Esophagus squamous epithelium (tissue), 5 donors: ENCODE measurements at places on chromosomes 11 and 22. TPM values are rescaled to one million over a fixed set of nuclear protein-coding genes. Genes with fewer than 3 reads are reported as not detected.

DNA sequence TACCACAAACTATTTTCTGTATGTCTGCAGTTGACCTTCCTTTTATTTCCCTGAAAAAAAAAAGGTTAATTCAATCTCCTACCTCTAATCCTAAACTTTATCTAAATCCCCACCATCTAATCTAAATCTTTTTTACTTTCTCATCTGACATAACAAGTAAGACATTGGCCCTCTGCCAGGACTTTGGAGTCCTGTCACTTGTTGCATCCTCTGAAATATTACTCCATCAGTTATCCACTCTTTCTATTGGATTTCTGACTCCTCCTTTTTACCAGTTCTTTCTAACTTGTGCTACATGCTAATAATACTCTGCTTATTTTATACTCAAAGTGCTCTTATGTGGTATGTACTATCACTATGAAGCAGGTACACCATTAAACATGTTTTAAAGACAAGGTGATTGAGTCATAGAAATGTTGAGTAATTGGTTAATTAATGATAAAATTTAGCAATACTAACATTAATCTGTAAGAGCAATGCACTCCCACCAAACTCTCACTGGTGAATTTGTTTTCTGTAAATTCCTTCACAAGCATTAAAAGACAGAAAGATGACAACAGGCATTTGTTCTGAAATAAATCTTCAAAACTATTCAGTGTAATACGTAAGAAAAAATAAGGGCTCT is 914.2 kb upstream of the RAG2 start:
- H3K27ac ChIP-seq: no peak overlapping the region
- H3K4me1 ChIP-seq: no peaks in the 10 kb centered on the region
- DNase-seq: no peak

DNA sequence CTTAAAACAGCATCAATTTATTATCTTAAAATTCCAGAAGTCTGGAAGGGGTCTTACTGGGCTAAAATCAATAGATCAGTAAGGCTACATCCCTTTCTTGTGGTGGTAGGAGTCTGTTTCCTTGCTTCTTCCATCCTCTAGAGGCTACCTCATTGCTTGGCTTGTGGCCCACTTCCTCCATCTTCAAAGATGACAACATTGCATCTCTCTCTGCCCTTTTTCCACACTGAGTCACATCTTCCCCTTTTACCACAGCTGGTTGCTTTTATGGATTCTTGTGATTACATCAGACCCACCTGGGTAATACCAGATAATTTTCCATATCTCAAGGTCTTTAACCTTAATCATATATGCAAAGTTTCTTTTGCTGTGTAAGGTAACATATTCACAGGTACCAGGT is 60.9 kb downstream of the GRIA4 start:
- DNase-seq: no peak
- no peak overlapping the region for H3K27ac ChIP-seq
- H3K36me3 ChIP-seq: no peaks in the 10 kb centered on the region
- no peaks in the 10 kb centered on the region for H3K27me3 ChIP-seq
- no peaks in the 10 kb centered on the region for H3K4me1 ChIP-seq
- H3K4me3 ChIP-seq: no peak overlapping the region

DNA sequence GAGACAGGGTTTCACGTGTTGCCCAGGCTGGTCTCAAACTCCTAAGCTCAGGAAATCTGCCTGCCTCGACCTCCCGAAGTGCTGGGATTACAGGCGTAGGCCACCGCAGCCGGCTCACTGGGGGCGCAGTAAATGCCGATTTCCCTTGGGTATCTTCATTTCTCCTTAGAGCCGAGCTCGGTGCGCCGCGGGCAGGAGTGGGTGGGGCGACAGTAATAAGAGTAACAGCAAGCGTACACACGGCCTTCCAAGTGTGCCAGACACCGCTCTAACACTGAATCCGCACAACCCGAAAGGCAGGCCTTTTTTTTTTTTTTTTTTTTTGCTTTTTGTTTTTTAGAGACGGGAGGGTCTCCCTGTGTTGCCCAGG is 500 bp upstream of the ADSL start:
- H3K27me3 ChIP-seq: no peaks in the 10 kb centered on the region
- peak overlapping the region; percentile 73 for H3K4me3 ChIP-seq
- H3K4me1 ChIP-seq: peaks cover 20% of the 10 kb centered on the region
- no peak for DNase-seq
- peak overlapping the region; percentile 92 for H3K27ac ChIP-seq

DNA sequence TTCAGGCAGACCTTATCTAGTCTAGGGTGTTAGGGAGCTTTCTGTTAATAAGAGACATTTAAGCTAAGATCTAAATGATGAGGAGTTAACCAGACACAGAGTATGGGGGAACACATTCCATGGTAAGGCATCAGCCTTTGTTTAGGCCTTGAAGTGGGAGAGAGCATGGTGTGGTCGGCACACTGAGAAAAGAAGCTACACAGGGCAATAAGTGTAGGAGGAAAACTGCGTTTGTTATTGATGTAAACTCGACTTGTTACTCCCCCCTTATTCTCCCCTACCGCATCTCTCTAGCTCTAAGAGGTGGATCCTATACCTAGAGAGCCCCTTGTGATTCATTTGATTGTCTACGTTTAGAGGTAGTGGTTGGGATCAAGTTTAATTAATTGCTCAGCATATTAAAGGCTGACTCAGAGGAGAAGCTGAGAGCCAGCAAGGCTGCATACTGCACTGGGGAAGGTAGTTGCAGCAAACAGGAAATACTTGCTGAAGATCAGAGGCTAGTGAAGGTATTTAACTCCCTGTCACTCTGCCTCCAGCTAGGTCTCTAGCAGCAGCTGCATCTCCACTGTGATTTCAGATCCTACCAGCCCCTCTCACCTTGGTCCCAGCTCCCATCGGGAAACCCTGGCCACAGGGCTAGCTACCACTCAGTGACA is 86.8 kb upstream of the TEAD1 start:
- no peaks in the 10 kb centered on the region for H3K4me1 ChIP-seq
- no peak overlapping the region for H3K27ac ChIP-seq
- H3K27me3 ChIP-seq: no peaks in the 10 kb centered on the region

- peaks cover 17% of the 10 kb centered on the region for H3K36me3 ChIP-seq
- DNase-seq: no peak
- H3K4me1 ChIP-seq: no peaks in the 10 kb centered on the region
- no peak overlapping the region for H3K4me3 ChIP-seq
- H3K27me3 ChIP-seq: no peaks in the 10 kb centered on the region
These were observed 61.3 kb downstream of the PRMT3 start for GRCh38 chr11:20448834-20449233.

The RIMBP3C gene
- total RNA-seq: not detected

DNA sequence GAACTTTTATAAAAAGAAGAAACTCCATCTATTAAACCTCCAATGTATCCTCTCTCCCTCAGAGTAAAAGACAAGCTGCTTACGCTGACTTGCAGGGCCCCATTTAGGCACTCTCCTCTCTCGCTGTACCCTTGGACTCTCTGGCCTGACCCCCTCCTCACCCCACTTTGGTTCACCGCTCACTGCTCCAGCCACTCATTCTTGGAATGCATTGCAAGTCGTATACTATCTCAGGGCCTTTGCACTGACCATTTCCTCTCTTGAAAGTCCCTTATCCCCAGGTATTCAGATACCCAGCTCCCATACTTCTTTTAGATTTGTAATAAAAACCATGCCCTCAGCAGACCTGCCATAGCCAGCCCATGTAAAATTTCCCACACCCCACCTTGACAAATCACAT is 139.6 kb downstream of the DBX1 start:
- no peaks in the 10 kb centered on the region for H3K27me3 ChIP-seq
- no peaks in the 10 kb centered on the region for H3K36me3 ChIP-seq
- H3K4me1 ChIP-seq: peaks cover 50% of the 10 kb centered on the region
- no peak overlapping the region for H3K4me3 ChIP-seq
- H3K27ac ChIP-seq: no peak overlapping the region
- no peak for DNase-seq

GRCh38 chr11:20308601-20309000 is 54.9 kb upstream of the HTATIP2 start:
- no peaks in the 10 kb centered on the region for H3K36me3 ChIP-seq
- no peaks in the 10 kb centered on the region for H3K27me3 ChIP-seq
- no peaks in the 10 kb centered on the region for H3K4me1 ChIP-seq
- H3K4me3 ChIP-seq: no peak overlapping the region
- no peak overlapping the region for H3K27ac ChIP-seq

DNA sequence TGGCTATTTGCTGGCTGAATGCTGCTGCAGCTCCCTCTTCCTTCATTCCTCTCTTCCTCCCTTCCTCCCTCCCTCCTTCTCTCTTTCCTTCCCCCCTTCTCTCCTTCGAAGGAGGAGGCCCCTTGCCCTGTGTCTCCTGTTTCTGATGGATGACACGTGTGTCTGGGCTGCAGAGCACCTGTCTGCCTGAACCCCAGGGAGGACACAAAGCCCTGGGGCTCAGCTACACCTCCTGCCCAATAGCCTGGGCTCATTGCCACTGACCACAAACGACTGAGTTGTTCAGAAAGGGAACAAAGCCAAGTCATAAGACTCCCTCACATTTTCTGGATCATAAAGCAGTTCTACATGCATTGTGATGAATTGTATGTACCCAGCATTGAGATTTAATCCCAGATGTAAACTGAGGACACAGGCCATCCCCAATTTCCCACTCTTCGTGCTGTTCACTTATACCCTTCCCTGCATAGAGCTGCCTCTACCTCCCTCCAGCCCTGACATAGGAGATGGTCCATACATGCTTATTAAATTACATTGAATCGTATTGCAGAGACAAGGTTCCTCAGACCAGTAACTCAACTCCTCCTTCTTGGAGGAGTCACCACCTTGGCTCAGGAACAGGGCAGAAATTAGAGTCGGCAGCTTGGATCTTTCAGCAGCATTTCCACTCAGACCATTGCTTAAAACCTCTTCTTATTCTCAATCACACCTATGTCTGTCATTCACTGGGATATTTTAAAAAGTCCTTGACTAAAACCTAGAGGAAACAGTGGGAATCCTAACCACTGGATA is 1.2 kb downstream of the CSRP3 start:
- H3K27me3 ChIP-seq: no peaks in the 10 kb centered on the region
- no peak for DNase-seq
- no peaks in the 10 kb centered on the region for H3K36me3 ChIP-seq
- H3K4me3 ChIP-seq: no peak overlapping the region
- H3K4me1 ChIP-seq: no peaks in the 10 kb centered on the region

GRCh38 chr11:94909371-94909820 is 64.0 kb downstream of the CWC15 start:
- no peaks in the 10 kb centered on the region for H3K27me3 ChIP-seq
- H3K27ac ChIP-seq: no peak overlapping the region
- no peak for DNase-seq
- H3K36me3 ChIP-seq: no peaks in the 10 kb centered on the region
- H3K4me3 ChIP-seq: no peak overlapping the region
- no peaks in the 10 kb centered on the region for H3K4me1 ChIP-seq

DNA sequence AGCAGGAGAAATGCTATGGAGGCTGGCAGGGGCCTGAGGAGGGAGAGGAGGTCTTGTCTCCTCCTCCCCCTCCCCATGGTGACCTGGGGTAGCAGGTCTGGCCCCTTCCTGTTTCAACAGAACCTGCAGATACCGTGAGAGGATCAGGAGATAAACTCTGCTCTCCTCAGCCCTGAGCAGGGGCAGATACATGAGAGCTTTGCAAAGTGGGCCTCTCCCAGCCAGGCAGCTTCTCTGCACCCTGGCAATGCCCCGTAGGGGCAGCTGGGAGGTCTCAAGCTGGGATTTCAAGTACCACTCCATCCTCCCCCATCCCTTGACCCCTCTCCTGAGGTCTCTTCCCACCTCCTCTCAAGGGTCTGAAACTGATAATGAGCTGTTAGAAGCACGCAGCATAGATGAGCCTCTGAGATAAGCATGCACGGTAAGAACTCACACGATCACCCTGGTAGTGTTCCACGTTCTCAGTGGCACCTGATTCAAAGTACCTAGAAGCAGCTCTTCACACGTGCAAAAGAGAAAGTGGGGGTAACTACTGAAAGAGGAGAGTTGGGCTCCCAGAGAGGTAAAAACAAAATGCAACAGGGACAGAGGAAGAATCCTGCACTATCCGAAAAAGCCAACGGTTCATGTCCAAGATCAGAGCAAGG is 4.9 kb upstream of the CCDC86 start:
- H3K4me1 ChIP-seq: peaks cover 6% of the 10 kb centered on the region
- DNase-seq: no peak
- H3K27me3 ChIP-seq: no peaks in the 10 kb centered on the region
- H3K36me3 ChIP-seq: no peaks in the 10 kb centered on the region
- H3K4me3 ChIP-seq: no peak overlapping the region
- H3K27ac ChIP-seq: no peak overlapping the region

DNA sequence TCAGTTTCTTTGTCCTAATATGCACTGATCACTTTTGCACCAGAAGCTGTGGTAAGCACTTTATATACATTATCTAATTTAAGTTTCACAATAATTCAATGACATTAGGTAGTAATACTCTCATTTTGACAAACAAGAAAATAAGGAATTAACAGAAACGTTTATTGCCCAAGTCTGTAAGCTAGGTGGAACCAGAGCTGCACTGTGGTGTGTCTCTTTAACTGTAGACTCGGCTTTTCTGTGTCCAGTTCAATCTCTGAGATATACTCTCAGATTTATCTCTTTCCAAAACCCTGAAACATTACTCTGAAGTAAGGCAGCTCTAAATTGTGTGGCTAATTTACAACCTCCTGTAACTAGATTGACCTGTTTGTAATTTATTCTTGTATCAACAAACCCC is 101.1 kb downstream of the MUC15 start:
- H3K4me3 ChIP-seq: no peak overlapping the region
- H3K27ac ChIP-seq: no peak overlapping the region
- no peak for DNase-seq
- H3K36me3 ChIP-seq: no peaks in the 10 kb centered on the region
- no peaks in the 10 kb centered on the region for H3K27me3 ChIP-seq

The LARGE1 gene
- total RNA-seq: 5.6 TPM

The OOSP4B gene
- total RNA-seq: not detected

DNA sequence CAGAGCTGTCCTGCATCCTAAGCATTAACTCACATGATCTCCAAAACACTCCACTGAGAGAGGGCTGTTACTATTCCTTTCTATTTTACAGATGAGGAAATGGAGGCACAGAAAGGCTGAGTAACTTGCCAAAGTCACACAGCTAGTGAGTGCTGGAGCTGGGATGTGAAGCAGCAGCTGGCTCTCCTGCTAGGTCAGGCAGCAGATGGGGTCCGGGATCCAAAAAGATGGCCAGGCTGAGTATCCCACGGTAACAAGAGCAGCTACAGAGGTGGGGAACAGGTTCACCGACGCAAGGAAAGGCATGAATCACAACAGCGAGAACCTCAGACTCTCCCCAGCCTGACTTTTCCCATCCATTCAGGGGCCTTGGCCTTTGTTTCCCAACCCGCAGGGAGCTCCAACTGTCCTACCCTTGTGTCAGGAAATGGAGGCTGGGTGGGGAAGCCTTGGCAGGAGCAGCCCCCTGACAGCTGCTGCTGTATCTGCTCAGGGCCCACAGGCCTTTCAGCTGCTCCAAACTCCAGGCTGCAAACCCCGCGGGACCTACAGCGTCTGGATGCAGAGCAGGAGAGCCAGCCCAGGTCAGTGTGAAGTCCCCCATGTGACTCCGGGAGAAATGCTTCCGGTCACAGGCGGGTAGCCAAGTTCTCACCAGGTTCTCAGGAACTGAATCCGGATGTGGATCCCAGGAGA is 29.5 kb downstream of the DKK3 start:
- H3K27ac ChIP-seq: peak overlapping the region; percentile 70
- no peak for DNase-seq
- peaks cover 9% of the 10 kb centered on the region for H3K4me1 ChIP-seq
- H3K27me3 ChIP-seq: no peaks in the 10 kb centered on the region

- H3K36me3 ChIP-seq: no peaks in the 10 kb centered on the region
- peaks cover 4% of the 10 kb centered on the region for H3K27me3 ChIP-seq
- H3K4me1 ChIP-seq: peaks cover 5% of the 10 kb centered on the region
- no peak overlapping the region for H3K27ac ChIP-seq
These were observed 6.0 kb upstream of the KCNJ4 start for GRCh38 chr22:38461057-38461413.
